ENCODE measurements at places on chromosomes 1 and 21. TPM values are rescaled to one million over a fixed set of nuclear protein-coding genes. Genes with fewer than 3 reads are reported as not detected.

DNA sequence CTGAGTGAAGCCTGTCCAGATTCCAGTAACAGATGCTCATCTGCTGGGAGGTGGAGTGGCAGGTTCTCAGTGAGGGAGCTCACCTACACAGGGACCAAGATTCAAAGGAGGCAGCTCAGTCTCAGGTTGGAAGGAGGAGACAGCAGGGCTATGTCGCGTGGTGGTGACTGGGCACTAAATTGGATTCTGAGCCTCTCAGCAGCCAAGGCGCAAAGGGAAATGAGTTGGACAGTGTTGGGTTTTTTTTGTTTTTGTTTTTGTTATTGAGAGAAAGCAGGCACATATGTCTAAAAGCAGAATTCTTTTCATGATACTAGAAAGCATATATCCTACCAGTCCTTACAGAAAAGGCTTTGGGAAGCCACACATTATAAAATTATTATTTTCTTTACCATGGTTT, 26.2 kb downstream of the UMODL1 start:
- H3K4me3 ChIP-seq = no peak overlapping the region
- no peak for DNase-seq
- peaks cover under 1% of the 10 kb centered on the region for H3K27me3 ChIP-seq

DNA sequence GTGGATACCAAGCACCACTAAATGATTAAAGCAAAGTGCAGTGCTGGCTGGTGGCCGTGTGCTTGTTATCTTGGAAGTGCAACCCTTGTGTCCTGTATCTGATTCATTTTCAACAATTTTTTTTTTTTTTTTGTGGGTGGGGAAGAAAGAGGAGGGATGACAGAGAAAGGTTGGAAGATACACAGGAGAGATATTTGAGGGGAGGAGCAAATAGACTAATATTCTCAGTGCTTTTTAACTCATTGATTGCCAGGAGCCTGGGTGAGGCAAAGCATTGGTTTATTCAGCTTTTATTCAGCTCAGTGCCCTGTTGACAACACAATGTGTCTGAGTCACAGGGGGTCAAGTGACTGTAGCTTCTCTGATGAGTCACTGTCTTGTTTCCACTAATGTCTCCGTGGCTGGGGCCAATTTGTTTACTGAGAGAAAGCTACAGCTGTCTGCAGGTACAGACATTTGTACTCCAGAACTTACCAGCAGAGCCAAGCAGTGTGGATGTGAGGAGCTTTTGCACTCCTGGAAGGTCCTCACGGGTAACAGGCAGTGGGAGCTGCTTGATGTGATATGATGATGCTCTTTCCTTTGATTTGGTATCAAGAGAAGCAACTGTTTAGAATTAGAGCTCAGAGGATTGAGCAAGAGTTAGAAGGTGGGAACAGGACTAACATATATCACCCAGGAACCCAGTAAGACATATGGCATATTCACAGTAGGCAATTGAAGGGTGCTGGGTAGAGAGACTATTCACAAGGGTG, 23.6 kb upstream of the DNM3 start:
- peak overlapping the region; percentile 90 for H3K27ac ChIP-seq
- peak overlapping the region; percentile 3 for H3K4me3 ChIP-seq
- H3K36me3 ChIP-seq = no peaks in the 10 kb centered on the region

GRCh38 chr1:214445831-214446614, 105.4 kb downstream of the PTPN14 start:
- no peaks in the 10 kb centered on the region for H3K27me3 ChIP-seq
- DNase-seq = peak; percentile 89
- H3K4me1 ChIP-seq = peaks cover 59% of the 10 kb centered on the region

DNA sequence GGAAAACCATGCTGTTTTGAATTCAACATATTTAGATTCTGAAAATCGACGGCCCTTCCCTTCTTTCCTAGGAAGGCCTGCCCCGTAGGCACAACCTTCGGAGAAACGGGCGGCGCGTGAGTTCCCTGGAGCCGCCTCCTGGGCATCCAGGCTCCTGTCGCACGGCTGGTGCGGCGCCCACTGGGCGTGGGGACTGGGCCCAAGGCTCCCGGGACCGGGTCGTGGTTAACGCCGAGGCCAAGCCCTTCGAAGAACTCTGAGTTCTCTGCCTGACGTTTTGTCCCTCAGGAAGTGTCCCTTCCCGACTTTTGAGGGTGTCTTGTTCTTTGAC, 19.2 kb upstream of the TBX15 start:
- DNase-seq = no peak
- peaks cover 14% of the 10 kb centered on the region for H3K4me1 ChIP-seq
- no peak overlapping the region for H3K27ac ChIP-seq
- H3K4me3 ChIP-seq = no peak overlapping the region

GRCh38 chr21:35208810-35209517, 159.9 kb upstream of the RUNX1 start:
- H3K36me3 ChIP-seq = no peaks in the 10 kb centered on the region
- DNase-seq = no peak
- no peak overlapping the region for H3K4me3 ChIP-seq
- H3K27me3 ChIP-seq = no peaks in the 10 kb centered on the region
- peaks cover 11% of the 10 kb centered on the region for H3K4me1 ChIP-seq
- H3K27ac ChIP-seq = no peak overlapping the region

GRCh38 chr21:32538147-32538792, 47.1 kb downstream of the TCP10L start:
- H3K36me3 ChIP-seq = no peaks in the 10 kb centered on the region
- H3K27ac ChIP-seq = no peak overlapping the region
- no peak overlapping the region for H3K4me3 ChIP-seq
- H3K4me1 ChIP-seq = peaks cover 5% of the 10 kb centered on the region

The AXDND1 gene
- 1.7 TPM for total RNA-seq

The KRTAP19-6 gene
- not detected for total RNA-seq

The GBP2 gene
- total RNA-seq = 2.2 TPM

Measured in MCF 10A (cell line).